ENCODE measurements at places on chromosomes 2 and 18. TPM values are rescaled to one million over a fixed set of nuclear protein-coding genes. Genes with fewer than 3 reads are reported as not detected.

AP1S3 gene
- total RNA-seq = 23.2 TPM

PID1 gene
- 2.1 TPM for total RNA-seq

TMEM214 gene
- total RNA-seq = 88.8 TPM

RNF138 gene
- total RNA-seq = 37.9 TPM

FKBP1B gene
- total RNA-seq = 18.0 TPM

GALNT5 gene
- 1.3 TPM for total RNA-seq

TRABD2A gene
- total RNA-seq = 0.45 TPM

MSH6 gene
- 132 TPM for total RNA-seq

CHRNA1 gene
- not detected for total RNA-seq

- no peak for DNase-seq
Observed at GRCh38 chr2:101427743-101428142, 40.4 kb upstream of the CREG2 start.

- DNase-seq = no peak
Observed at GRCh38 chr2:204293884-204294747, 251.2 kb upstream of the PARD3B start.

DNA sequence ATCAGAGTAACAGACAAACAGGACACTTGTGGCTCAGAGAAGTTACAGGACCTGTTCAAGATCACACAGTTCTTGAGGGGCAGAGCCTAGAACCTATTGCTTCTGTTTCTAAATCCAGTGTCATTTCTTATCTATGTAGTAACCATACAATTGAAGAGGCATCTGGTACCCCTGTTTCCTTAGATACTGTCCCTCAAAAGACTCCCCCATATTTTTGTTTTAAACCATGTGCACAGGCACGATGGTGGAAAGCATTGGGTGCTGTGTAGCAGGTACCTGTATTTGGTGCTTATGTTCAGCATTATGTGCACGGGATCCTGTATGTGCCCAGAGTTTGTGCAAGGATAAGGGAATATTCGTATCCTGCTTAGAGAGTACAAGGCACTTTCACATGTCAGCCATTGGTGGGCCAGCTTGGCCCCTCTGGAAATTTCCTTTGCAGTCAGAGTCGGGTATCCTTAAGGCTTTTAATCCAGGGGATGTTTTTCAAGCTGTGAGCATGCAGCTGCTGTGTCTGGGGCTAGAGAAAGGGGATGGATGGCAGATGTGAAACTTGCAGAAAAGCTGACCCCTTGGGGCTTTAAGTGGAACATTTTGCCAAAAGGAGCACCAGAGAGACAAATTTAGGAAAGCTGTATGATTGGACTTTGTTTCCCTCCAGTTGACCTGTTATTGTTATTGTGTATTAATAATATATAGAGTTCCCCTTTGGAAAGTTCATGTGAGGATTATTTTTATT is 2.1 kb downstream of the LBH start:
- no peak for DNase-seq

DNA sequence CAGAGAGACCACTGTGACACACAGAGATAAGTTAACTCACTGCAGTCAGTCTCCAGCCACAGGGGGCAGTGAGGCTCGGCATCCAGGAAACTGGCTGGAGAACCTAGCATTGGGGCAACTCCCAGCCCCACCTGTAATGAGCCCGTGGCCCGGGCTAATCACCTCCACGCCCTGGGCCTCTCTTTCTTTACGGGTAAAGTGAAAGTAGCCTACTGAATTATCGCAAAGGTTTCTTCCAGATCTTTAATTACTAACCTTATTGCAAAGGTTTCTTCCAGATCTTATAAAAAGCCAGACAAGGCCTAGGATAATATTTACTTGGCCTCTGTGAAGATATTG is 45.7 kb upstream of the ACAA2 start:
- no peak for DNase-seq

DNA sequence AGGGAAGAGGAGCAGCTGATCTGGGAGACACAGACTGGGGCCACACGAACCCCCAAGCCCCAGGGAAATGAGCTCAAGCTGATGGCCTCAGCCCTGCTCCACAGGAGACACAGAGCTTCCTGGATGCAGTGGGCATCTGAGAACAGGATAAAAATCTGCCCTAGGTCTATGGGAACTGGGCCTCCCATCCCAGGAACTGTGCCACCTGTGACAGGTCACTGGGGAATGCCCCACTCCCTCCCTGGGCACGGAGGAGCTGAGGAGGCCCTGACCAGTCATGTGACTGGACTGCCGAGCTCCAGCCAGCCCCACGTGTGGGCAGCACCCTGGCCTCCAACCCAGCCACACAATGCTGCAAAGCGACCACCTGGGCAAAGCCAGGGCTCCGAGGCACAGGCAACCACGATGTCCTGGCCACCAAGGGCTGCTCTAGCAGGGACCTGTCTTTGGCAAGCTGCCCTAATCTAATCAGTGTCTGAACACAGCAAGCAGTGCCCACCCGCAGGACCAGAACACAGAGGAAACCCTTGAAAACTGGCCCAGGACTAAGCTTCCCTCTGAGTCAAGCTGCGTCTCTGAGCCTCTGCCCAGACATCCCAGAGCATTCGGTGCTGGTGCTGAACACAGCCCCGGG is 57.8 kb upstream of the ID2 start:
- no peak for DNase-seq

- no peak for DNase-seq
Observed at GRCh38 chr2:25435421-25435820, 93.7 kb upstream of the DNMT3A start.

DNA sequence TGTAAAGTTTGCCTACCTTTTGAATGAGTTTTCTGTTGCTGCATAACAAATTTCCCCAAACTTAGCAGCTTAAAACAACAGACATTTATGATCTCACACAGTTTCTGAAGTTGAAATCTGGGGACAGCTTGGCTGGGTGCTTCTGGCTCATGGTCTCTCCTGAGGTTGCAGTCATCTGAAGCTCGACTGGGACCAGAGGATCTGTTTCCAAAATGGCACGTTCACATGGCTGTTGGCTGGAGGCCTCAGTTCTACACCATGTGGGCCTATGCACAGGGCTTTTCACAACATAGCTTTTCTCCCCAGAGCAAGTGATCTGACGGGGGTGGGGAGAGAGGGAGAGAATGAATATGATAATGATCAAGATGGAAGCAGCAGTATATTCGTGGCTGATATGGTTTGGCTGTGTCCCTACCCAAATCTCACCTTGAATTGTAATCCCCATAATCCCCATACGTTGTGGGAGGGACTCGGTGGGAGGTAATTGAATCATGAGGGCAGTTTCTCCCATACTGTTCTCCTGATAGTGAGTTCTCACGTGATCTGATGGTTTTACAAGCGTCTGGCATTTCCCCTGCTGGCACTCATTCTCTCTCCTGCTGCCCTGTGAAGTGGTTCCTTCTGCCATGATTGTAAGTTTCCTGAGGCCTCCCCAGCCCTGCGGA is 3.5 kb downstream of the RALB start:
- DNase-seq = no peak

GRCh38 chr2:137838255-137839092 is 125.8 kb upstream of the HNMT start:
- DNase-seq = no peak

GRCh38 chr2:191678437-191679100 is 633 bp downstream of the NABP1 start:
- peak; percentile 51 for DNase-seq

DNA sequence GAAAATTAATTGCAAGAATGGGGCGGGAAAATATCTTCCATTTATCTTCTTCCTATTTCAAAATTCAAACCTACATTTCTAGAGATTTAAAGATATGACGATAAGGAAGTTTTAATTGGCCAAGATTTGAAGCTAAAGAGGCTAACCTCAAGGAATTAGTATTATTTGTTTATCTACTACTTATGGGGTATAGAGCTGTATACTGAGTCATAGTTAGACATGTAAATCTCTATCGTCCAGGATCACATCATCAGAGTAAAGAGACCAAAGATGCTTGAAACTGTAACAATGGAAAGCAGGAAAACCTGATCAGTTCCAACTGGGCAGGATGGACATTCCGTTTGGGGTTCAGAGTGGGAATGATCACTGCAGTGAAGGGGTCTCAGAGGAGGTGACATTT is 95.2 kb upstream of the KLF7 start:
- no peak for DNase-seq

DNA sequence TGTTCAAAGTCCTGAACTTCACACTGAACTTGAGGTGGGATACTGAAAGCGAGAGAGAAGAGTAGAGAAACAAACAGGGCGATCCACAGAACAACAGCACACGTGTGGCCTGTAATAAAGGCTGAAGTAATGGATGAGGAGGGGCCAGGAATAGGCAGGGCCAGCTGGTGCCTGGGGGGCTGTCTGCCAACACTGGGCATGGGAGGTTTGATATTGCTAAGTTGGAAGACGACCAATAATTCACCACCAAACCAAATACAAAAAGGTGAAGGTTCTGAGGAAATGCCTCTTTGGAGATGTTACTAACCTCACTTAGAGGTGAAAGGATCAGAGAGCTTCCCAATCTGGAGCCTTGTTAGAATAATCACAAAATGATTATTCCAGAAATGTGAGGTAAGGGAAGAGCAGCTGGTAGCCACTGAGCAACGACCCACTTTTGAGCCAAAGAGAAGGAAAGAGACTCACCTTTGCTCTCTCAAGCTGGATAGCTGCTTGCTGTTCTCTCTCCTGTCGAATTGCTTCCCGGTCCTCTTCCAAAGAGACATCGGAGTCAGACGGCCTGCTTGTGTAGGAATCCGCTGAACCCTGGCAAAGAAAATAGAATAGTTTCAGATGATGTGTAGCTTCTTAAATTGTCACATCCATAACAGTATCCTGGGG is 54.7 kb upstream of the ARL5A start:
- no peak for DNase-seq

Measured in mesothelial cell of epicardium (in vitro differentiated cells).